ENCODE measurements at places on chromosomes 5 and 9.
A peak's percentile ranks its signal among the peaks of the same experiment; 100 is the strongest.

- DNase-seq, result no peak
These were observed 128.4 kb downstream of the MAST4 start for GRCh38 chr5:66724349-66725139.

- DNase-seq, result no peak
These were observed 78.0 kb downstream of the GABRA1 start for GRCh38 chr5:161925960-161926359.

DNA sequence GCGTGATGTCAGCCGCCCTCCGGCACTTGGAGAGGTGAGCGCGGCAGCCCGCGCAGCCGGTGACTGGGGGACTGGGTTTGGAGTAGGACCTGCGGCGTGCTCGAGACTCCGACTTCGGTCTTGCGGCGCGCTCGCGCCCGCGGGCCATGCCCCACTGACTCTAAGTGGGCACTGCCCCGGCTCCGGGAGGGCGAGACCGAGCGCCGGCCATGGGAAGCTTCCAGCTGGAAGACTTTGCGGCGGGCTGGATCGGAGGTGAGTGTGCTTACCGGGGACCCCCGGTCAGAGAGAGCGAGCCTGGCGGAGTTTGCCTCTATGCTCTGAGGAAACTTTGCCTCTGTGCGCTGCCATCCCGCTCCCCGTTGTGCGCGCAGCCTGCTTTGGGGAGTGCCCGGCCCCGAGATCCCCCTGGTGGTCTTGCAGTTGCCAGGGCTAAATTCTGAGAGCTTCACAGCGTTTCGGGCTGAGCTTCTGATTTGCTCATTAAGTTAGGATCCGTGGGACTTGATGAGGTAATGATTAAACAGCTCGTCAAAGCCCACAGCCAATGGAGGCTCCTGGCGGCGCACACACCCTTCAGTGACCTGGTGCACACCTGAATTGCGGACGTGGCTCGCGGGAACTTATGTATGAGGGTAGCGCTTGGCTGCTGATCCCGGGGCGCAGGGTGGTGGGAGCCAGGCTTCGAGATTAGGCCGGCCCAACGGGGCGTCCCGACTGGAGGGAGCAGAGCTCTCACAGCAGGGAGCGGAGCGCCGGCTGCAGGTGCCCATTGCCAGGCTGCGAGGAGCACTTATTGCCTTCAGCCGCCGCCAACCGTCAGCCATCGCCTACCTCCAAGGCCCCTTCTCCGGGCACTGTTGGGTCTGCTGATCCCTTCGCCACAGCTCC is at the start of gene SLC25A48:
TSS of gene SLC25A48 (plus strand) at position 25 of the 891 bp plus-strand sequence. CDS start at position 210, 185 bp downstream.
- DNase-seq, result no peak

DNA sequence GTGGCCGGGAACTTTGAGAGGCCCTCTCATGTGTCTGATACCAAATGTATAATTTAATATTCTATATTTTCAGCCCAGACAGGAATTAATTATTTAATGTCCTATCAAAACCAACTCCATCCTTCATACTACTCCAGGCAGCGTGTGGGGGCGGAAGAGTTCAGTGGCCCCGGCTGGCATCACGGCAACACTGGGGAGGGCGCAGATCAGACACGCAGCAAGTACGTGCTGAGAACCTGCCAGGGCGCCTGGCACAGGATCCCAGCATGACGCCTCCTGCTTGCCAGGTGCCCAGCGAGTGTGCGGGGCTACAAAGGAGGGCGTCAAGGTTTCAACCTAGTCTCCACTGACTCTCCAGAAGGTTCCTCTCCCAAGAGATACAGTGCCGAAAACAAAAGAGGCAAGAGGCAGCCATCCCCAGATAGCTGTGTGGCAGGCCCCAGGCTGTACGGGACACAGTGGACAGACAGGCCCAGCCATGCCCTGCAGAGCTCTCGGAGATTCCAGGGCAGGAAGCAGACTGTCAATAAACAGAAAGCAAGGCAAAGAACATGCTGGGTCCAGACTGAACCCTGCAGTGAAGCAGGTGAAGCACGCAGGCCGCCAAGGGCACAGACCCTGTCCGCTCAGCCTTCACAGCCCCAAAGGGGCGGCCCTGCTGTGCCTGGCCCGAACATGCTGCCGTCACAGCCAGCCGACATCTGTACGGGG is 110.3 kb downstream of the VAV2 start:
- no peak for DNase-seq

DNA sequence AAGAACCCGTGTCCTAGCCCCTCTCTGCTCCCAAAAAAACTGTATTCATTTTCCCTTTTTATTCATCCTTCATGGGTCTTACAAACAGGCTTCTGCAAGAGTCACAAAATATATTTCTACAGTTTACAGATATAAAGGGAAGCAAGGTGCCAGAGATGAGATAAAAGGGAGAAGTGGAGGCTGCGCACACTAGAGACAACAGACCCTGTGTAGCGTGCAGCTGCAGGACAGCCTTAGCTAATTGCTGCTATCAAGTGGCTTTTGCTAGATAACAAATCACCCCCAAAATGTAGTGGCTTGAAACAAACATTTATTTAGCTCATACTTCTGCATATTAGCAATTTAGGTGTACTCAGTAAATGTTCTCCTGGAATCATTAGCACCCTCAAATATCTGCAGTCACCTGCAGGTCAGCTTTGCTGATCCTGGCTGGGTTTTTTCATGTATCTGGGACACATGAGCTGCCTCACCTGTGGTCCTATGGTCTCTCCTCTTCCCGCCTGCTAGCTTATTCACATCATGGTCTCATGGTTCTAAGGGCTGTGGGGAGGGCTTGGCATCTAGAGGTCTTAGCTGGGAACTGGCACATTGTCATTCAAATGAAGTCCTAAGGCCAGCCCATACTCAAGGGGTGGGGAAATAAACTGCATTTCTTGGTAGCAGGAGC is 29.4 kb downstream of the ARHGEF37 start:
- no peak for DNase-seq

DNA sequence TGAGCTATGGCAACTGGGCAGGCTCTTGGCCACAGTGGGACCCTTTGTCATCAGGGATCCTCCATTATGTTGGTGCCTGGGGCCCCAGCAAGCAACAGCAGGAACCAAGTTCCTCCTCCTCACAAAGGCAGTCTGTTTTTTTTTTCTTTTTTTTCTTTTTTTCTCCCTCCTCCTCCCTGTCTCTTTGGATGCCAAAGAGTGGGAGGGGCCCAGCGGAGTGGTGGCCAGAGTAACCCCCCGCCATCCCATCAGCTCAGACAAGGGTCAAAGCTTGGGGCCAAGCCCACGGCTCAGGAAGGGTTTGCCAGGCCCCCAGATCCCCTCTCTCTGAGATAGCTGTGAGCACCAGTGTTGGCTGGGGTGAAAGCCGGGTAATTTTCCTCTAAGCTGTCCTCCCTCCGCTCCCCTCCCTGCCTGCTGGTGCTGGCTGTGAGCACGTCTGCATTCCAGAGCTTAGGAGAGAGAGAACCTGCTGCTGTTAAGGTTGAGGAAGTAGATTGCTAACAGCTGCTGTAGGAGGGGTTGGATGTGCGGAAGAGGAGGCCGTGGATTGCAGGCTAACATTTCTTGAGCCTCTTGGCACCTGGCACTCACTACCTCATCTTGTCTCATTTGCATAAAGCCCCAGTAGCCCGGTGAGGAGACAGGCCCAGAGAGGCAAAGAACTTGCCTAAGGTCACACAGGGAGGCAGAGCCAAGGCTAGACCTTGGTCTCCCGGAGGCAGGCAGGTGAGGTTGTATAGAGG is 21.2 kb downstream of the GSN start:
- peak; percentile 65 for DNase-seq

DNA sequence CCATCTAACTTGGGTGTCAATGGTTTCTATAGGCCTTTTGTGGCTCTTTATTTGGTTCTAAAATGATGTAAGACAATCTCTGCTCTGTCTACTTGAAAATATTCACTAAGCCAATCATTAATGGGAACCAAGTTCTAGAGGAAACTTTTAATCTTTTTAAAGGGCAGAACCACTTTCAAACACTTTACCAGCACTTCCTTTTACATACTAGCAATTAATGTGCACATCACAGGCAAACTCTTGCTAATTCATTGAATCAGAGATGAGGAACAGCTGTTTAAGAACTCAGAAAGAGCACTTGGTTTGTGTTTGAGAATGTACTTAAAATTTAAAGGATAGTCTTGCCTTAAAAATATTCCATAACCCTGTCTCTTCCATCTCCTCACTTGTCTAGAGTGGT is 83.4 kb downstream of the PAPPA start:
- DNase-seq, result no peak

DNA sequence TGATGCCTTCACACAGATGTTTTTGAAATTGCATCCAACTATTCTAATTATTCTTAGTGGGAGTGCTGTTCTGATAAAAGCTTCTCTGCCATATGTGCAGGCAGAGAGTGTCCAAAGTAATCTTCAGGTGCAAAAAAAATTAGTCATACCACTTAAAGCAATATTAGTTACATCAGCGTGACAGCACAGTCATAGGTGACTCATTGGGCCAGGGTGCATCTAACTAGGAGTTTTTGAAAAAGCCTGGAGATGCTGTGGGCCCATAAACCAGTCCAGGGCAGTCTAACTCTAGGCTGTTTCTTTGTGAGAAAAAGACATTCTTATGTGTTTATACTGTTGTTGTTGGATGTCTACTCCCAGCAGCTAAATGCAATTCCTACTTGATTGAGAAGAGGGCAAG is 33.0 kb upstream of the C6 start:
- DNase-seq, result no peak

- DNase-seq, result no peak
These were observed 11.2 kb downstream of the LIX1 start for GRCh38 chr5:97131139-97131710.

DNA sequence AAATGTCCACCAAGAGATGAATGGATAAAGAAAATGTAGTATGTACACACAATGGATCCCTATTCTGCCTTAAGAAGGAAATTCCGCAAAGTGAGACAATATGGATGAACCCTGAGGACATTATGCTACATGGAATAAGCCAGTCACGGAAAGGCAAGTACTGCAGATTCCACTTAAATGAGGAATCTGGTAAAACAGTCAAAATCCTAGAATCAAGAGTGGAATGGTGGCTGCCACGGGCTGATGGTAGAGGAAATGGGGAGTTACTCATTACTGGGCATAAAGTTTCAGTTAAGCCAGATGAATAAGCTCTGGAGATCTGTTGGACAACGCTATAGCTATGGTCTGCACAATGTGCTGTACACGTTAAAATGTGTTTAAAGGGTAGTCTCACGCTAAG is 47.2 kb downstream of the STK10 start:
- no peak for DNase-seq

DNA sequence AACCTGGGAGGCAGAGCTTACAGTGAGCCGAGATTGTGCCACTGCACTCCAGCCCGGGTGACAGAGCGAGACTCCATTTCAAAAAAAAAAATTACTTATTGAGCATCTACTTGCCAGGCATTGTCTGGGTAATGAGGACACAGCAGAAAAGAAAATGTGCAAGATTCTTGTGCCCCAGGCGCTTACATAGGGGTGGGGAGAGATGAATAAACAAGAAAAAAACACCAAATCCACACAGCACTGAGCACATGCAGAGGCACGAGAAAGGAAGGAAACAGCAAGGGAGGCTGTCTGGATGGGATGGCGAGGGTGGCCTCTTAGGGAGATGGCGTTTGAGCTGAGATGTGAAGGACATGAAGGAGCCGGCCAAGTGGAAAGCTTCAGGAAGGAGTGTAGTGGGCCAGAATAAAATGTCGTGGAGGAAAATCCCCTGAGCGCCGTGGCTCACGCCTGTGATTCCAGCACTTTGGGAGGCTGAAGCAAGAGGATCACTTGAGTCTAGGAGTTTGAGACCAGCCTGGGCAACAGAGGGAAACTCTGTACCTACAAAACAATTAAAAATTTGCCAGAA is 13.9 kb downstream of the DYNC2I2 start:
- no peak for DNase-seq

- DNase-seq, result no peak
These were observed 2353.8 kb downstream of the MAT2B start for GRCh38 chr5:165859251-165859650.

All from substantia nigra (tissue), 51 donors.